ENCODE measurements at places on chromosomes 1 and 21.

DNA sequence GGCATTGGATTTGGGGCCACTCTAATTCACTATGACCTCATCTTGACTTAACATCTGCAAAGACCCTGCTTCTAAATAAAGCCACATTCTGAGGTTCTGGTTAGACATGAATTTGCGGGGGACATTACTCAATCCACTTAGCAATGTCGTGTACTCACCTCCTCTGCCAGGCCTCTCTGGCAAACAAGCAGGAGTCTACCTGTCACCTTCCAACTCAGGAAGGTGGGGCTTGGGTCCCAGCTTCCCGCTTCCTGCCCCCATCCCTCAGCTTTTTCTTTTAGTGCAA is 177.8 kb downstream of the PSMG1 start:
- DNase-seq, result no peak

GRCh38 chr21:44867464-44867863 is 6.0 kb downstream of the PTTG1IP start:
- no peak for DNase-seq

- no peak for DNase-seq
Measured at GRCh38 chr1:79646880-79647279, 640.4 kb upstream of the ADGRL4 start.

GRCh38 chr1:168121401-168122011 is 15.2 kb downstream of the GPR161 start:
- DNase-seq, result no peak

- no peak for DNase-seq
Measured at GRCh38 chr1:172089768-172090510, 248.6 kb downstream of the DNM3 start.

DNA sequence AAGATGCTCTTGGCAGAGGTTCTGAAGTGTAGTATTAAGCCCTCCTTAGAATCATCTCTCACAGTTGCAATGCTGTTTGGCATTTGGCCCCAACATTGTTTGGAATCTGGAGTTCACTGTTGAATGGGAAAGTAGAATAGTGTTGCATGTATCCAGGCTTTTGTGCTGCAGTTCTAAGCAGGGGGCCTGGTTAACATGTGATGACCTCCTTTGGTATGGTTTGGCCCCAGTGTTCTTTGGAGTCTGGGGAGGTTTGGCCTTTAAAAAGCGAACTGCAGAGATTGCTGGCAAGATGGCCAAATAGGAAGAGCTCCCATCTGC is 61.8 kb upstream of the PLD5 start:
- DNase-seq, result no peak

DNA sequence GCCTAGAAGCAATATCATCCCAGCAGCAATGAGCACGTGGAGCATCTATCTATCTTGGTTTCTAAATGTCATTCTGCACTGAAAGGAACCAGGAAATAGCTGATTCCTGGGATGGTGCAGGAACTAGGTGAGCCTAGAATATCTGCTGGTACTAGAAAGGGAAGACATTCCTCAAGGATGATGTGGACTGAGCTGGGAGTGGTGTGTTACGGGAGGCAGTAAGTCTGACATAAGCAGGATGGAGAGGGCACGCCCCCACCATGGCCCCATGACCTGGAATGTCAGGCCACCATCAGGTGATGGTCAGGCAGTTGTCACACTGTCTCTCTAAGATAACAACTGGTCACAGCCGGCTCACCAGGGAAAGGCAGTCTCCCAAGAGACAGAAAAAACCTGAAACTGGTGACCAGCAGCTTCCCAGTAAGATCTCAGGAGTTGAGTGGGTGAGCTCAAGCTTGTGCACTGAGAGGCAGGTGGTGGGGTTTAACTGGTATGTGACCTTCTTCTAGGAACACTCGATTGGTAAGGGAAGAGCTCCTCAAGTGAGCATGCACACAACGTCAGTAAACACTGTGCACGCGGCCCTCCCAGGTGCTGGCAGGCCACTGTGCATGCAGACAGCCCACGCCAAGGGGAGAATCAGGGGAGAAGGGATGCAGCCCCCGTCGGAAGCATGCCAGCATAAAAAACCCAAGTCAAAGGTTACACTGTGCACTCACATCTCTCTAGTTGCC is 148.7 kb downstream of the ADSS2 start:
- peak; percentile 29 for DNase-seq

DNA sequence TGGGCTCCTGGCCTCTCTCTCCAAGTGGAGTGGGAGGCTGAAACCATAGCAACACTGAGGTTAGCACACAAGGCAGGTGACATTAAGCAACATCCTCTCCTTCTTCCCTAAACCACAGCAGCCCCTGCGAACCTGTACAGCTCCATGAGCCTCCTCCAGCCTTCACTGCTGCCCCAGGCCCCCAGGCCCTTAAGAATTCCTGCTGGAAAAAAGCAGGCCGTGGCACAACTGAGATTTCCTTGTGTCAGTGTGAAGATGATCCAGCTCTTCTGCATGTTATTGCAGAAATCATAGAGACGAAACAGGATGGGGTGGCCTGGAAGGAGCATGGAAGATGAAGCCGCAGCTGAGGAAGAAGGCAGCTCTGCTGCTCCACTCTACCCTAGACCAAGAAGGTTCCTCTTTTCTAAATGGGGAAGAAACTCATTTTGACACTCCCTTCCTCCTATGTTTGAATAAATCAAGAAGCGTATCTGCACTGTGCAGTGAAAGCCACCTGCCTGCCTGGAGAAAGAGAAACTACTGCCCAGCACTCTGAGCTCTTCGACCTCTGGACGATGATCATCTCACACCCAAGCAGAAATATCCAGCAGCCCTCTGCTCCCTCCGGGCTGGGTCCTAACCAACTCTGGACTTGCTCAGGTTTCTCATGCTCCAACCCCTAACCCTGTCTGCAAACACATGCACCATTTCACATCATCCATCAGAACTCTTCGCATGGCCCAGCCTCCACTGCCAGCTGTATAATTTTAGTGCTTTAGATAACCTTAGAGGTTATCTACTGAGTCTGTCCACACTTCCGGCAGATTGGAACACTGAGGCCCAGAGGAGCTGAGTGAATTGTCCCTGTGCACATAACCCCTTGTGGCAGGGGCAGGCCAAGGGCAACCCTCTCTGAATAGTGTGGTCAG is 20.7 kb downstream of the SH3BP5L start:
- no peak for DNase-seq

DNA sequence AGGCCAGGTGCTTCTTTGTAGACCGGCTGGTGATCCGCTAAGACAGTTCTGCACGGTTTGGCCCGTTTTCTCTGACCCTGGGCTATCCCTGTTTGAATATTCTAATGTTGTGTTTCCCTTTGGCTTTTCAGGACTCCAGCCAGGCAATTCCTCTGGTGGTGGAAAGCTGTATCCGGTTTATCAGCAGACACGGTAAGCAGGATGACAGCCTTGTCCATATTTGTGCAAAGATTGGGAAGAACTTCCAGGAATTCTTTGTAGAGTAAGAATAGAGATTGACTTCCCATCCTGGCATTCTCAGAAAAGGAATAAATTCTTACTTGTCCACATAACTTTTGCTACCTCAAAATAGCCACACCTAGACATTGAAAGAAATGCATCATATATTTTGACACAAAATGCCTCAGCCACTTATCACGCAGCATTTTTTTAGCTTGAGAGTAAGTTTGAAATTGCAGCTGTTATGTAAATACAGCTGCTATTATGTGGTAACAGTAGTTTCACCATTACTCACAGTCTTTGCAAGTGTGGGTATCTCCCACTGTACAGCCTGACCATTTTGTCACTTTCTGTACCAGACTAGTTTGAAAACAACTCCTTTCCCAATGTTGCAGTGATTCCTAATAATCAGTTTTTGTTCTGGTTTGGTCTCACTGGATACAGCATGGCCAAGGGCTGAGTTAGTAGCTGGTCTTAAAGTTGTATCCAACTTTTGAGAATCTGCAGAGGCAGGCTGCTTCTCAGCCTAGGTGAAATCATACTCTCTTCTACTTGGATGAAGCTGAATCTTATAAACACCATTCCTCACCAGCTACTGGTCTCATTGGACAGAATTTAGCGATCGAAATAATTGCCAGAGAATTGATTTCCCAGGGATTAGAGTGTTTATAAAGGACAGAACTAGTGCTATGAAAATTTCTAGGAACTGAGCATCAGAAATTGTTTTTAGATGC is 40.0 kb upstream of the IKBKE start:
- DNase-seq, result no peak

- DNase-seq, result no peak
Measured at GRCh38 chr1:66978201-66978600, 53.4 kb downstream of the MIER1 start.

DNA sequence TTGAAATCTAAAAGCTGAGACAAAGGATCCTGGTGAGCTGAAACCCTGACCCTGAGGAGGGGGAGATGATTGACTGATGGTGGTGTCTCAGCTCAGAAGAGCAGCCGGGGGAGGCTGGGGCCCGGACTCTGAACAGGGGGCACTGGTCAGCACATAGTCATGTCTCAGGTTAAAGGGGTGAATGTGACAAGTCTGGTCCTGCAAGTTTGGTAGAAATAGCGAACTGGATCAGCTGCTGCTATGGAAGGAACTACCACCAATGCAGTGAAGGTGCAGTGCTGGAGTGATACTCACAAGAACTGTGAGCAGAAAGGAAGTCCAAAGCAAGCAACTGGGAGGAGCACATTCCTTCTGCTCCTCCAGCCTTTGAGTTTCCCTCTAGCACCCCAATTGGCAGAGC is 98.8 kb upstream of the SSX2IP start:
- no peak for DNase-seq

DNA sequence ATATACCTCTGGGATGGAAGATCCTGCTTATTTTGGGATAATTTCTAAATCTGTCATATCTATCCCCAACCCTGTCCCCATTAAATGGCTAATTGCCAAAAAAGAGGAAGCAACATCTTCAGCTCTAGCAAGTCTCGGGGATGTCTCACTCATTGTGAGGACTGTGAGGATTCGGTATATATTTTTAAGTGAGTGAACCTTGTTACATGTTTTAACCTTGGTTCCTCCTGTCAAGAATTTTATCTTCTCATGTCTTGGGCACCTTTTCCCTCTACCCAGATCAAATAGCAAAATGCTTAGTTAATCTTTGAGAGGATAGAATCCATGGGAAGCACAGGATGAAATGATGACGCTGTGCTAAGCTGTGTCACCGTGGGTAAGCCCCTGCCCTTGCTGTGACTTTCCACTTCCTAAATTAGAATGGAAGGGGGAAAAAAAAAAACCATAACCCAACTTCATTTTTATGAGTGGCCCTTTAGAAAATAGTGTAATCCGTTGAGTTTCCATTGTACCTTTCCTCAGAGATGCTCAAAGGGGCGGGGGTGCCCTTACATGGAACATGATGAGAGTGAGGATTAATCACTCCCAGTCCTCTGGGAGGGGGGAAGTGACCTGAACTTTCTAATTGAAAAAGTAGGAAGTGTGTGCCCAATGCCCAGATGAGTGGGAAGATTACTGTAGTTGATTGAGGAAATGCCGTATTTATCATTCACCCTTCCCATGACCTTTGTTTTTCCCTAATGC is 7.6 kb downstream of the ATP1A1 start:
- DNase-seq, result no peak

DNA sequence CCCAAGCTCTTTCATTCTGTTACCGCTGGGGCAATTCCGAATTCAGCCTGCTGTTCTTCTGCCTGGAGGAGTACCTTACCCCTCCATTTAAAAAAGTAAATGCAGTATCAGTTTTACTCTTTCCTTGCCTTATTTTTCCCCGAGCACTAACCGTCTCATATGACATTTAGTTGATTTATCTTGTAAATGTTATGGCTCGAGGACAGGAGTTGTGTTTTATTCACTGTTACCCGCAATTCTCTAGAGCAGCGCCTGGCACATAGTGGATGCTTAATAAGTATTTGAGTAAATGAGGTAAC is 425 bp upstream of the TADA1 start:
- no peak for DNase-seq

DNA sequence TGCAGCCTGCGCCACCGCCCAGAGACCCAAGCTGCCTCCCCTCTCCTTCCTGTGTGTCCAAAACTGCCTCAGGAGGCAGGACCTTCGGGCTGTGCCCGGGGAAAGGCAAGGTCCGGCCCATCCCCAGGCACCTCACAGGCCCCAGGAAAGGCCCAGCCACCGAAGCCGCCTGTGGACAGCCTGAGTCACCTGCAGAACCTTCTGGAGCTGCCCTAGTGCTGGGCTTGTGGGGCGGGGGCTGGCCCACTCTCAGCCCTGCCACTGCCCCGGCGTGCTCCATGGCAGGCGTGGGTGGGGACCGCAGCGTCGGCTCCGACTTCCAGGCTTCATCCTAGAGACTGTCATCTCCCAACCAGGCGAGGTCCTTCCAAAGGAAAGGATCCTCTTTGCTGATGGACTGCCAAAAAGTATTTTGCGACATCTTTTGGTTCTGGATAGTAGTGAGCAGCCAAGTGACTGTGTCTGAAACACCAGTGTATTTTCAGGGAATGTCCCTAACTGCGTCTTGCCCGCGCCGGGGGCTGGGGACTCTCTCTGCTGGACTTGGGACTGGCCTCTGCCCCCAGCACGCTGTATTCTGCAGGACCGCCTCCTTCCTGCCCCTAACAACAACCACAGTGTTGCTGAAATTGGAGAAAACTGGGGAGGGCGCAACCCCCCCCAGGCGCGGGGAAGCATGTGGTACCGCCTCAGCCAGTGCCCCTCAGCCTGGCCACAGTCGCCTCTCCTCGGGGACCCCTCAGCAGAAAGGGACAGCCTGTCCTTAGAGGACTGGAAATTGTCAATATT is 19.0 kb upstream of the CCDC27 start:
- no peak for DNase-seq
